ENCODE measurements at places on chromosomes 11 and 22. TPM values are rescaled to one million over a fixed set of nuclear protein-coding genes. Genes with fewer than 3 reads are reported as not detected.
A peak's percentile ranks its signal among the peaks of the same experiment; 100 is the strongest.

GRCh38 chr22:20552443-20553401 is 45.3 kb downstream of the MED15 start:
- DNase-seq = no peak

GRCh38 chr22:37051391-37052385 is at the start of gene KCTD17:
Gene KCTD17, plus strand, starts transcription at chr22:37051742. Its CDS starts 19 bp downstream, at chr22:37051761.
- DNase-seq = peak; percentile 83

GRCh38 chr11:23423656-23424055 is 563.4 kb upstream of the CCDC179 start:
- DNase-seq = no peak

GRCh38 chr11:13680501-13681264 is 12.2 kb downstream of the FAR1 start:
- peak; percentile 12 for DNase-seq

DNA sequence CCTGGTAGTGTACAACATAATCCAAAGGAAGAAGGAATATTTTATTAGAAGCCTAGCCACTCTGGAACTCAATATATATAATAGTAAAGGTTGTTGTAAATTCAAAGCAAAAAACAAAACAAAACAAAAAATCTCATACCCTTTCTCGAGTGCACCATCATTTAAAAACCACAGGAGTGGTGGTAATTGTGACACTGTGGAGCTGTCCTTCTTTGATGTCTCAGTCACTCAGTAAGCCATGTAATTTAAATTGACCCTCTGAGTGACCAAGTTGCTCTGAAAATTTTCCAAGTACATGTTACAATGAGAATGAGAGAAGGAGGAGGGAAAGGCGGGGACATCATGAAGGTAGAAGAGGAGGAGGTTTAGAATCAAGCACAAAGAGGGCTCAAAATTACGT is 6.6 kb downstream of the PRSS23 start:
- DNase-seq = no peak

RFPL1 gene
- not detected for total RNA-seq

HORMAD2 gene
- not detected for total RNA-seq

OR6A2 gene
- total RNA-seq = 2.2 TPM

- DNase-seq = no peak
These were observed 12.9 kb upstream of the CDKN1C start for GRCh38 chr11:2898366-2899079.

DNA sequence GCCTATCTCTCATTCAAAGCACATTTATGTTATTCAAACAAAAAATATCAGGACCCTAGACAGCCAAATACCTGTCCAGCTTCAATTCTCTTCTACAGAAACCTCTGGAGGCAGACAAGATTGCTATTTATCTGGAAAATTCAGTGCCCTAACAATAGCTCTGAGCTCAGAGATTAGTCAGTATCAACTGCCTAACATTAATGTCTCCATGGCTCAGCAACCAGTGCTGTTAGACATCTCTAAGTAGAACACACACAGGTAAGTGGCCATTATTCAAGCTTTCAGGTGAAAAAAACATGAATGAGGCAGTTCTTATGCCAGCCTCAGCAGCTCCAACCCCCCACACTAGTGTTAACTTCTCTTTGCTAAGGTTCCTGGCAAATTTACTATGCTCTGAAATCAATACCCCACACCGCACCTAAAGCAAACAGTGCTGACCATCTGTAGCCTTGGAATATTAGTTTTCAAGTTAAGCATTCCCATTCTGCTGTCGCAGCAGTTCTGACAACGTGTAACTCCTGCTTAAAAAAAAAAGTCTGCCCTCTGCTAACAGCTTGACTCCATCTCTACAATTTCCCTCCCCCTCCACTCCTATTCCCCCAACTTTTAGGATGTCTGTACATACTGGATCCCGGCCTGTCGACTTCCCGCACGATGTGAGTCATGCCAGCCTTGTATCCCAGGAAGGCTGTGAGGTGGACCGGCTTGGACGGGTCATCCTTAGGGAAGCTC is 1.5 kb downstream of the RPL3 start:
- peak; percentile 24 for DNase-seq

DNA sequence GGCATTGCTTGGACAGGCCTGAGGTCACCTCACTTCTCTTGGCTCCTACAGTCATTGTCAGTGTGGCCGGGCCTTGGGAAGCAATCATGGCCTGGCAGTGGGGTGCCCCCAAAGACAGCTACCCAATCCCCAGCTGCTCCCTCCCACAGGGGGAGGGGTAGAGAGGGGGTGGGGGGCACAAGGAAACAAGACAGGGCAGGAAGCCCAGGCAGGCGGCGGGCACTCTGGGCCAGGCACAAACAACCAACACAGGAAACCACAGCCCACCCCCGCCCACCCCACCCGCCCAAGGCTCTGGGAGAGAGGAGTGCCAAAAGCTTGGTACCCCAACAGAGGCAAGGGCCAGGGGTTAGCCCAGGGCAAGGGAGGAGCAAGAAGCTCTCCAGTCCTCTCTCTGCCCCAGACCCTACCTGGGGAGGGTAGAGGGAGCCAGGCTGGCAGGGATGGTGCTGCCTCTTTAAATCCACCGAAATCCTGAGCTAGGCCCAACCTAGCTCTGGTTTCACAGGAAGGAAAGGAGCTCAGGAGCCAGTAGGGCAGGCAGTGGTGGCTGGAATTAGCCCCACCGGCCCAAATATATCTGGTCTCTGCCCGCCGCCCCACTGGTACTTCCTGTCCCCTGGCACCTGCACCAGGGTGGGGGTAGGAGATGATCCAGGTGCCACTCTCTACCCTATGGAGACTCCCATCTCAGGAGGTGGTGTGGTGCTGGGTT is 12.2 kb downstream of the BCL9L start:
- DNase-seq = no peak

DNA sequence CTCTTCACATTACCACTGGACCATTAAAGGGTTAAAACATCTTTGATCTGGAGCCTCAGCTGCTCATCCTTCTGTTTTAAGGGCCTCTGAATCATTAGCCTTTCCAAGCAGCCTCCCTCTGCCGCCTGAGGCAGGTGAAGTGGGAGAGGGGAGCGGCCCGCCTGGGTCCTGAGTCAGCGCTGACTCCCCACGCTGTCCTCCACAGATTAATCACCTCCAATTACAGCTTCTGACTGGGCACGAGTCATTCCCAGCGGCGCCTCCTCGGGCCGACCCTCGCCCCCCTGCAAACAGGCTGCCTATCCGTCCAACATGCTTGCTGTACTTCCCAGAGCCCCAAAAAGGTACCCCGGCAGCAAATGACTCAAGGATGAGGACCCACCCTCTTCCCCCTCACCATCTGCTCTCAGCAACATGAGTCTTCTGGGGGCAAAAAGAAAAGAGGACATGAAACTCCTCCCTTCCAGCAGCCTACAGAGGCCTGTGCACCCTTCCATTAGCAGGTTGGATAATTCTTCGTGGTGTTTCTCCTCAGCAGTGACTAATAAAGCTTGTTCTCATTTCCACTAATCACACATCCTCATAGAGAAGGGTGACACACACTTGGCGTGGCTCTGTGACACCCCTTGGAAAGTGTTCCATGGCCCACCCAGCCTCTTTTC is 44.3 kb upstream of the JAM3 start:
- DNase-seq = no peak

DNA sequence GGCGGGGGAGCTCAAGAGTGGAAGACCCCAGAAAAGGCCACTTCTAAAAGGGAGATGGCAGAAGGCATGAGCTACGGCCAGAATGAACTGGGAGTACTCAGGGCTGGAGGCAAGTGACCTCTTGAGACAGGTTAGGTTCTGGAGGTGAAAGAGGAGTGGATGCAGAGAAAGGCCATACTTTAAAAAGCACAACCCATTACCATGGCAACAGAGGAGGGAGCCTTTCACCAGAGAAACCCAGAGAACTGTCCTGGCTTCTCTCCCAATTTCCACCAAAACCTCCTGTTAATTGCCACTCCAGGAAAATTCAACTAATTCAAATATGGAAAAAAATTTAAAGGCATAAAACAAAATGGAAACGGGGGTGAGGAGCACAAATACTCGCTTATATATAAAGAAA is 15.8 kb downstream of the A4GALT start:
- DNase-seq = peak; percentile 51

DNA sequence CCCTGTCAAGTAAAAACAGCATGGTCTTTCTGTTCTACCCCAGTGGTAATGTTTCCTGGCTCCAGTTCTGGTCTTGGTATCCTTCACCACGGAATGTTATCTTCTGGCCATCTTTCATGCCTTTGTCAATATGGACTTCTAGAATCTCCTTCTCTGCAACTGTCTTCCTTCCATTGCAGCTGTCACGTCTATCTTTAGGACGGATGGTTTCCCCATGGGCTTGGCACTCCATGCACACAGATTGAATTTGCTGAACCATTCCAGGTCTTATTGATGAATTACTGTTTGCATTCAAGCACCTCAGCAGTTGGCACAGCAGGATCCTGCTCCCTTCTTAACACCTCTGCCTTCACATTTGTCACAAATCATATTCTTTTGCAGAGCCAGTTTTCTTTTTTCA is 44.9 kb upstream of the SLC25A18 start:
- no peak for DNase-seq

GRCh38 chr11:27057091-27057780 is 16.6 kb downstream of the BBOX1 start:
- DNase-seq = no peak

- no peak for DNase-seq
These were observed 37.0 kb downstream of the ENTHD1 start for GRCh38 chr22:39856588-39856987.

- no peak for DNase-seq
These were observed 12.3 kb upstream of the SH3BP1 start for GRCh38 chr22:37627121-37627520.

- no peak for DNase-seq
These were observed 47.9 kb upstream of the SNX19 start for GRCh38 chr11:130964058-130964792.

DNA sequence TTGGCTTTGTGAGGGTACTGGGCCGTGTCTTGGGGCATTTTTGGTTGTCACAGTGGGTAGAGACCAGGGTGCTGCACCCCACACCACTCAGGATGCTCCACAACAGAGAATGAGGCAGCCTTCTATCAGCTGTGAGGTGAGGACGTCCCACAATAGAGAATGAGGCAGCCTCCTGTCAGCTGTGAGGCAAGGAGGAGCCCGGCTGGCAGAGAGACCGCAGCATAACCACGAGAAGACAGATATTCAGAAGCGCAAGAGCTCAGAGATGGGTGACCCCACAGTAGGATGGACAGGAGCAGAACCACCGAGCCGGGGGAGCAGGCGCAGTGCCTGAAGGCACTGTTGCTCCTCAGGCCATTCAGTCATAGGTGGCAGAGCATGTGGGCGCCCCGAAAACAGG is 47.6 kb downstream of the AP2A2 start:
- DNase-seq = no peak

DNA sequence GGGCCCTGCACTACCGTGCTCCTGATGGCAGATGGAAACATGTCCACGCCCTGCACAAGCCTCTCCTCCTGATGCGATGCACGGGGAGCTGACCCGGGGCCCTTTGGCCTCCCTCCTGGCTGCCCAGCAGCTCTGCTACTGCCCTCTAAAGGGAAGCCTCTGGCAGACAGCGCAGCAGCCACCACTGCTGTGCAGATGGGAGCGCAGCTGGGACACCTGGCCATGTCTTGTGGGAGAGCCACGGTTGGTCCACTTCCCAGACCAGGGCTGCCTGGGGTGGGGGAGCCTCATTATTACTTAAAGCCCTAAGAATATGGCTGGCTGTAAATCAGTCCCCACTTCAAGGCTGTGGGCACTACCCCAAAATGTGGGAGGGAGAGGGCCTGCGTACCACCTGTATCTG is 38.3 kb downstream of the TBX1 start:
- DNase-seq = no peak

ADM2 gene
- 7.9 TPM for total RNA-seq

GRCh38 chr22:49212002-49212401 is 615.7 kb downstream of the BRD1 start:
- no peak for DNase-seq

- DNase-seq = no peak
These were observed 1258.8 kb downstream of the BRD1 start for GRCh38 chr22:48568736-48569330.

DNA sequence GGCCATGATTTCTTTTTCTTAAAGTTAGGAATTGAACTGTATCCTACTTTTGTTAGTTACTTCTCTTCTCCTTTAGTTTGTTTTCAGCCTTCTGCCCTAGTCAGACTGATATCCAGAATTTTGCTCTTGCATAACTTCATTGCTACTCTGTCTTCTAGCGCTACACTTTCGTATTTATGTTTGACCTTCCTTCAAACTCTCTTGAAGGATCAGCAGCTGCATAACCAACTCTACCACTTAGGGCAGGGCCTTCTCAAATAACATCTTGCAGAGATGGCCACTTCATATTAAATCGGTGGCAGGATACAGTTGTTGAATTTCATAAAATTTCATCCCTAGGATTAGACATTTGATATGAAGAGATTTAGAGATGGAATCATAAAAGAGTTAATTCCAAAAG is 43.9 kb downstream of the KDM2A start:
- DNase-seq = no peak

TOMT gene
- not detected for total RNA-seq

DNA sequence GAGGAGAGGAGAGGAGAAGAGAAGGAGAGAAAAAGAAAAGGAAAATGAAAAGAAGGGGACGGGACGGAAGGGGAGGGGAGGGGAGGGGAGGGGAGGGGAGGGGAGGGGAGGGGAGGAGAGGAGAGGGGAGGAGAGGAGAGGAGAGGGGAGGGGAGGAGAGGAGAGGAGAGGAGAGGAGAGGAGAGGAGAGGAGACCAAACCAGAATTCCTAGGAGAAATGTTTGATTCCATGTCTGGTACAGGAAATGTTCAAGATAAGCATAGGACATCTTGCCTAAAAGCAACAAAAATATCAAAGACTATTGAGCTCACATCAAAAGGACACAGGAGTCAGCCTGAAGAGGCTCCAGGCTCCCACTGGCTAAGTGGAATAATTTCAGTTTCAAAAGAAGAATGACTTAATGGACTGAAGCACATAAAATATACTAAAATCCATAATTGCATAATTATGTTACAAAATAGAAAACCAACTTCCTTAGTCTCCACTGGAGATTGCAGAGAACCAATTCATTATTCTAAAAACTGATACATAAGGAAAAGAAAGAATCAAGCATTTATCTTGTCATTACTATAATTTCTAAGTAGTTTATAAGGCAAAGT is 101.1 kb upstream of the APOA1 start:
- DNase-seq = no peak

DNA sequence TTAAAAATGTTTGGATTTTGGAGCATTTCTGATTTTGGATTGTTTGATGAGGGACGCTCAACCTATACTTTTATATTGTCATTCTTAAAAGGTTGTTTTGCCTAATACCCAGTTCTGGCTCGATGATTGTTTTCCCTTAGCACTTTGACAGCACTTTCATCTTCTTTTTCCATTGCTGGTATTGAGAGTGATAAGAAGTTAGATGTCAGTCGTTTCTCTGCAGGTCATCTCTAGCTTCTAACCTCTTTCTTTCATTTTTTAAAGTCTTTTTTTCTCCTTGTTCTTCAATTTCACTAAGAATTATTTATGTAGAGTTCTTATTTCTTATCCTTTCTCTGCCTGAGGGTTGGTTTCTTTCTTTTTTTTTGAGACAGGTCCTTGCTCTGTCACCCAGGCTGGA is 18.8 kb downstream of the PPP6R3 start:
- no peak for DNase-seq

GLYAT gene
- not detected for total RNA-seq

GRCh38 chr11:111347002-111347722 is 31.9 kb downstream of the POU2AF1 start:
- DNase-seq = no peak

All from OCI-LY7 (cell line).